ENCODE measurements at places on chromosomes 7 and 10. TPM values are rescaled to one million over a fixed set of nuclear protein-coding genes. Genes with fewer than 3 reads are reported as not detected.

LLCFC1 gene
- not detected for total RNA-seq

METTL27 gene
- total RNA-seq: 1.9 TPM

TFR2 gene
- 1.9 TPM for total RNA-seq

EZH2 gene
- 2.3 TPM for total RNA-seq

GATA3 gene
- total RNA-seq: not detected

ASZ1 gene
- not detected for total RNA-seq

TEX47 gene
- not detected for total RNA-seq

FXYD4 gene
- not detected for total RNA-seq

HDAC9 gene
- total RNA-seq: 39.9 TPM

STEAP1B gene
- total RNA-seq: 23.4 TPM

FKBP6 gene
- total RNA-seq: not detected

TDRD1 gene
- 0.13 TPM for total RNA-seq

TAS2R4 gene
- total RNA-seq: 1.9 TPM

GJD4 gene
- total RNA-seq: 0.10 TPM

TMEM196 gene
- not detected for total RNA-seq

KCP gene
- total RNA-seq: 0.69 TPM

ITGB8 gene
- total RNA-seq: 95.7 TPM

NRP1 gene
- total RNA-seq: 335 TPM

MAT1A gene
- not detected for total RNA-seq

ZNF92 gene
- total RNA-seq: 2.5 TPM

UROS gene
- 48.7 TPM for total RNA-seq

CPA2 gene
- not detected for total RNA-seq

ZPBP gene
- not detected for total RNA-seq

HOXA5 gene
- 1.2 TPM for total RNA-seq

WDR86 gene
- total RNA-seq: 0.26 TPM

HECW1 gene
- 0.26 TPM for total RNA-seq

BTBD16 gene
- not detected for total RNA-seq

CALHM3 gene
- total RNA-seq: not detected

TUBB8 gene
- not detected for total RNA-seq

RARRES2 gene
- total RNA-seq: 1.7 TPM

CCDC172 gene
- not detected for total RNA-seq

ADCYAP1R1 gene
- total RNA-seq: not detected

UPK3BL1 gene
- total RNA-seq: 14.3 TPM

LBX1 gene
- total RNA-seq: not detected

ADRB1 gene
- not detected for total RNA-seq

CLEC5A gene
- not detected for total RNA-seq
